ENCODE measurements at places on chromosomes 6 and 20. TPM values are rescaled to one million over a fixed set of nuclear protein-coding genes. Genes with fewer than 3 reads are reported as not detected.

DNA sequence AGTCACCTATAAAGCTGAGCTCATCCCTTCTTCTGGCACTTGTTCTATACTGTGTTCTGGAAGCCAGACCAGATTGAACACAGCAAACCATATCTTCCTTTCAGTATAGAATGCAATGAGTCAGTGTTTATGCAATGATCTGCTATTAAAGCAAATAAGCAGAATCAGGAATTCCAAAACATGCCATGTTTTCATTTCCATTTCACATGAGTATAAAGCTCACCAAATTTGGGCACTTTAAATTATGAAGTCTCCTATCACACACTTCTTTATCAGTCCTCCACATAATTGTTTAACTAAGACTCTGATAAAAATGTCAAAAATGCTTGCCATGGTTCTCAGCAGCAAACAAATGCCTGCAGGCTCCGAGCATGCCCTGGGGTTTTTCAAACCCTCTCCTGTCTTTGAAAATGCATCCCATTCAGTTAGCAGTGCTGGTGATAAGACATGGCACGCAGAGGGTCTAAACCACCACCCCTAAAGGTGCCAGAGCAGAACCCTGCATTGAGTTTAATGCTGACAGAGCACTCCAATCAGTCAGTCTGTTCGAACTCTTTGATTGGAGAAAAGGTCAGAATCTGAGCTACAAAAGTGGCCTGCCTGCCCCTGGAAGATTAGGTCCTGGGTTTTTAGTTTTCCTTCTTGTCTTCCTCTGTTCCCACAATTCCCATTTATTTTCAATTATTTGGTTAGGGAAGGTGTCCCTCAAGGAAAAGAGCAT, 234.1 kb downstream of the GMPR start:
- DNase-seq: no peak
- H3K27me3 ChIP-seq: no peaks in the 10 kb centered on the region
- no peak overlapping the region for H3K27ac ChIP-seq
- peaks cover 14% of the 10 kb centered on the region for H3K4me1 ChIP-seq
- no peaks in the 10 kb centered on the region for H3K36me3 ChIP-seq
- no peak overlapping the region for H3K4me3 ChIP-seq

The PPP1R3G gene
- total RNA-seq: 0.71 TPM

- no peak for DNase-seq
- no peak overlapping the region for H3K4me3 ChIP-seq
- H3K4me1 ChIP-seq: peaks cover 8% of the 10 kb centered on the region
- no peaks in the 10 kb centered on the region for H3K36me3 ChIP-seq
These were observed 193.4 kb downstream of the BACH2 start for GRCh38 chr6:90103056-90103800.

- H3K4me3 ChIP-seq: no peak overlapping the region
- DNase-seq: no peak
- no peaks in the 10 kb centered on the region for H3K4me1 ChIP-seq
- H3K36me3 ChIP-seq: no peaks in the 10 kb centered on the region
- no peak overlapping the region for H3K27ac ChIP-seq
These were observed 156.1 kb upstream of the PTPRK start for GRCh38 chr6:128676456-128676855.

The WFDC5 gene
- total RNA-seq: not detected

DNA sequence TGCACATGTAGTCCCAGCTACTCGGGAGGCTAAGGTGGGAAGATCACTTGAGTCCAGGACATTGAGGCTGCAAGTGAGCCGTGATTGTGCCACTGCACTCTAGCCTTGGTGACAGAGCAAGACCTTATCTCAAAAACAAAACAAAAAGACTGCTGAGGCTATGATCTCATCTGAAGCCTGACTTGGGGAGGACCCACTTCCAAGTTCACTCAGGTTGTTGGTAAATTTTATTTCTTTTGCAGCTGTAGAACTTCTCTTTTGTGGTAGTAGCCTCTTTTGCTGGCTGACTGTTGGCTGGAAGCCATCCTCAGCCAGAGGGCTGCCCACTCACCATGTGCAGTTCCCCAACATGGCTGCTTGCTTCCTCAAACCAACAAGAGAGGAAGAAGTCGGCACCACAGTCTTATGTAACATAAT, 36.8 kb upstream of the ME1 start:
- H3K27me3 ChIP-seq: no peaks in the 10 kb centered on the region
- H3K36me3 ChIP-seq: no peaks in the 10 kb centered on the region
- no peaks in the 10 kb centered on the region for H3K4me1 ChIP-seq
- no peak for DNase-seq
- no peak overlapping the region for H3K27ac ChIP-seq

DNA sequence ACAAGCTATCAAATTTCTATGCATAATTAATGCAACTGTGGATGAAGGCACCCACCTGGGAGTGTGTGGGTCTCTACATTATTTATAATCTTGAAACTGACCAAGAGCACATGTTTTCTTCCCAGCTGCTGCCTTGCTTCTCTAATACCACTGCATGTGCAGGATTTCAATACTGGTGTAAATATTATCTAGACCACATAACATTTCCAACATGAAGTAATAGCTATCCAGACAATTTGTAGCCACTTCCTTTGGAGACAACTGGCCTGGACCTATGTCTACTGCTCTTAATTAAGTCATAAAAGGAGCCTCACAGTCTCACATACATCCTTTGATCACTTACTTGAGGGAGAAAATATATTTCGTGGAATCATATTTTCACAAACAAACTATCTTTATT, 180.7 kb downstream of the HIVEP2 start:
- H3K27me3 ChIP-seq: no peaks in the 10 kb centered on the region
- no peak overlapping the region for H3K4me3 ChIP-seq
- H3K4me1 ChIP-seq: no peaks in the 10 kb centered on the region
- no peak overlapping the region for H3K27ac ChIP-seq
- peak; percentile 13 for DNase-seq
- peaks cover 3% of the 10 kb centered on the region for H3K36me3 ChIP-seq

The WFDC12 gene
- total RNA-seq: not detected

The OPN5 gene
- not detected for total RNA-seq

The PIGU gene
- total RNA-seq: 50.5 TPM

- DNase-seq: no peak
- H3K4me3 ChIP-seq: no peak overlapping the region
- H3K4me1 ChIP-seq: no peaks in the 10 kb centered on the region
- H3K27me3 ChIP-seq: no peaks in the 10 kb centered on the region
- no peaks in the 10 kb centered on the region for H3K36me3 ChIP-seq
These were observed 266.2 kb downstream of the TENT5A start for GRCh38 chr6:81486234-81486633.

The MAS1 gene
- total RNA-seq: 0.04 TPM

- no peaks in the 10 kb centered on the region for H3K27me3 ChIP-seq
- H3K36me3 ChIP-seq: no peaks in the 10 kb centered on the region
- no peak for DNase-seq
- no peak overlapping the region for H3K27ac ChIP-seq
These were observed 36.7 kb downstream of the MAN1A1 start for GRCh38 chr6:119312875-119313338.

The BPHL gene
- 7.1 TPM for total RNA-seq

GRCh38 chr6:11830105-11830504, 51.5 kb upstream of the ADTRP start:
- no peak overlapping the region for H3K27ac ChIP-seq
- H3K4me1 ChIP-seq: no peaks in the 10 kb centered on the region
- no peaks in the 10 kb centered on the region for H3K36me3 ChIP-seq
- no peaks in the 10 kb centered on the region for H3K27me3 ChIP-seq
- no peak overlapping the region for H3K4me3 ChIP-seq

DNA sequence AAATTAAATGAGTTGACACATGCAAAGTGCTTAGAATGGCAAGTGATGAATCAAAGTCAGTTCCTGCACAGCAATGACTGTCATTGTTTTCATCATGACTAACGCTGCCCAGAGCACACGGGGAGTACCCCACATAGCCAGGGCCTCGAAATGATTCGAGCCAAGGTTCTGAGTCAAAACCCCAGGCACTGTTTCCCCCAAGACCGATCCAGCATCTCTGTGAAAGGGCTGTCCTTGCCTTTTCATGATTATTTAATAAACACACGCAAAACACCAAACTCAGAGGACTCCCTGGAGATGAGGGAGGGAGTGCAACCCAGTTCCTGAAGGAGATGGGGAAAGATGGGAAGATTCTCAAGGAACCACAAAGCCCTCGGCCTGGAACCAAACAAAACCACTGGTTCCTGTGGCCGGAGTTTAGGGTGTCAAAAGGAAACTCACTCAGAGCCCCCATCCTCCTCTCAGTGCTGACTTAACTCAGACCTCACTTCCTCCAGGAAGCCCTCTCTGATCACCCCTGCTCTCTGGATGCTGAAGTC, 3.8 kb downstream of the PREX1 start:
- H3K27ac ChIP-seq: no peak overlapping the region
- H3K36me3 ChIP-seq: no peaks in the 10 kb centered on the region
- H3K4me1 ChIP-seq: peaks cover 17% of the 10 kb centered on the region
- H3K27me3 ChIP-seq: no peaks in the 10 kb centered on the region
- H3K4me3 ChIP-seq: no peak overlapping the region
- no peak for DNase-seq

DNA sequence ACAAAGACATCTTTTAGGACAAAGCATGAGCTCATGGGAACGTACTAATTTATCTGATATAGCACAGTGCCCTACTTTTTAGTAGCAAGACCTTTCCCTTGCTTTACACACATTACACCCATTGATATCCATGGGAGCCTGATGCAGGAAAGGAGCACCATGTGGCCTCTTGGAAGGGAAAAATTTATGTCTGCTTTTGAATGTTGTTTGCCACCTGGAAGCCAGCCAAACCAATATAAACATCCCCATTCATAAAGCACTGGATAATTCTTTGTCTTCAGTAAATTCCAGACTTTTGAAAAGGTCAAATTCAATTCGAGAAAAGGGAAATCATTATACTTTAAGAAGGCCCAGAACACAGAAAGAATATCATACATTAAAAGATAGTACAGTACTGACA, 152.3 kb upstream of the BEND6 start:
- peak; percentile 47 for DNase-seq
- no peaks in the 10 kb centered on the region for H3K36me3 ChIP-seq
- H3K4me3 ChIP-seq: no peak overlapping the region
- H3K4me1 ChIP-seq: peaks cover 43% of the 10 kb centered on the region

DNA sequence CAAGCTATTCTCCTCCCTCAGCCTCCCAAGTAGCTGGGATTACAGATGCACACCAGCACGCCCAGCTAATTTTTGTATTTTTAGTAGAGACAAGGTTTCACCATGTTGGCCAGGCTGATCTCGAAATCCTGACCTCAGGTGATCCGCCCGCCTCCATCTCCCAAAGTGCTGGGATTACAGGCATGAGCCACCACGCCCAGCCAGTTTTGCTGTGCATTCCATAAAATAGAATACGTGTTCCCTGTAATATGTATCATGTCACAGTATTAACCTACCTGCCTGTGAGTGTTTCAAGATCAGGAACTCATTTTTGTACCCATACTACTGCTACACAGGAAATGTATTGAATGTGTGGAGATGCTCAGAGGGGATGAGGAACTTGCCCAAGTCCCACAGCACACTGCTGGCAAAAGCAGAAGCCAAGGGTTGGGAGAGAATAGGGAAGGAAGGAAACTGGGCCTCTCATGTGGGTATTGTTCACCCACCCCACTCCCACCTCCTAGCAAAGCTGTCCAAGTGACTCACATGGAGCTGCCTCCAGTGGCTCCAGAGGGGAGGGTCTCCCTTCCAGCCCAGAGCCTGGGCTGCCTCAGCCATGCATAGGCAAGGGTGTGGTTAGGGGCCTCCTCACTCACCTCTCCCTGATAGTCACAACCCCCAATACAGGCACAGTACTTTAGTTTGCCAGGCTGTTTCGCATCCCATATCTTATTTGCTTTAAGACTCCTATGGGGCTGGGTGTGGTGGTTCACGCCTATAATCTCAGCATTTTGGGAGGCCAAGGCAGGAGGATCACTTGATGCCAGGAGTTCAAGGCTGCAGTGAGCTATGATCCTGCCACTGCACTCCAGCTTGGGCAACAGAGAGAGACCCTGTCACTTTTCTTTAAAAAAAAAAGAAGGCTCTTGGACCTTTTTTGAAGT, 9.4 kb downstream of the HM13 start:
- DNase-seq: no peak
- peaks cover 57% of the 10 kb centered on the region for H3K36me3 ChIP-seq
- H3K4me3 ChIP-seq: no peak overlapping the region
- no peaks in the 10 kb centered on the region for H3K4me1 ChIP-seq
- H3K27ac ChIP-seq: no peak overlapping the region

DNA sequence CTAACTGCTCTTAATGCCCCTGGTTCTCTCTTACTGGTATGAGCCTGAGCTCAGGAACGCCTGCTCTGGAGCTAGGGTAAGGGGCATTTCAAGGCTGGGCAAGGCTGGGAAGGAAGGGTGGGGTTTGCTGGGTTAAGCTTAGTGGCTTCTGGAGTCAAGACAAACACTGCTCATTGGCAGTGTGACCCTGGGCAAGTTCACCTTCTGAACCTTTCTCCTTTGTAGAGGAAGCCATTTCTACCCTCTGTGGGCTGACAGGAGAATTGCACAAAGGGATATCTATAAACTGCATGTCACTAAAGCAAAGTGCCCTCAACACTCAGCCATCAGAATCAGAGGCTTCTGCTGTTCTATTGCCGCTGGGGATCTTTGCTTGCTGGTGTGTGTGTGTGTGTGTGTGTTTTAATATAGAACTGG, 20.3 kb upstream of the LRRN4 start:
- no peaks in the 10 kb centered on the region for H3K4me1 ChIP-seq
- peak; percentile 40 for DNase-seq
- H3K4me3 ChIP-seq: no peak overlapping the region
- H3K36me3 ChIP-seq: peaks cover 3% of the 10 kb centered on the region
- no peak overlapping the region for H3K27ac ChIP-seq

The SIRPG gene
- total RNA-seq: not detected

DNA sequence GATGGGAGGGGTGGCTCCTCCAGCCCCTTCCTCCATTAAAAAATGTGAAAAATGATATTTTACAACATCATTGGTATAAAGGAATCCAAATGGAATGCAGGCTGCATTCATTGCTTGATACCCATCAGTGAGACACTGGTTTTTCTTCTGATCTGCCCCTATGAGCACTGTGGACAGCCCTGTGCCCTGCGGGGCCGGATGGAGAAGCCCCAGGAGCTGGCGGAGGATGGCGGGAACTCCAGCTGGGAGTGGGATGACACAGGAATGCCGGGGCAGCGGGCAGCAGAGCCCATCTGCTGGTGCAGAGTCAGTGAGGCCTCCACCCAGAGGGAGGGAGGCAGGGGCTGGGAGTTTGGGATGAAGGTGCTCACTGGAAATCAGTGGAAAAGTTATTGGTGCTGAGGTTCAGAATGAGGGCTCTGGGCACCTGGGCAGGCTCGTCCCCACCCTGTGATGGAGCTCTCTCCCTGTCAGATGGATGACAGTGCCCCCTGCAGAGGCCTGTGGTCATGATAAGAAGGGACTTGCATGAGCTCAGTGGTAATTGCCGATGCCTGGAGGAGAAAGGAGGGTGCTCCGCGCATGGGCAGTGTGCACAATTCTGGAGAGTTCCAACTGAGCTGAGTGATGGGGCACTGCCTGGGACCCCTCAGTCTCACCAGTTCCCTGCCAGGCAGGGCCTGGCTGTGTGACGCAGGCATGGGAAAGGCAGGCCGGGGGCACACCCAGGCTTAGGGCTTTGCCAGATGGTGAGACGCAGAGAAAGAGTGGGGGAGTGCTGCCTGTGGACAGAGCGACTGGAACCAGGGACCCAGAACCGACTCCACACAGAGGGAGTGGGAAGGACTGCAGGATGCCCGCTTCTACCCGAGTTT, 23.2 kb downstream of the CTCFL start:
- peaks cover 49% of the 10 kb centered on the region for H3K4me1 ChIP-seq
- no peaks in the 10 kb centered on the region for H3K36me3 ChIP-seq
- no peaks in the 10 kb centered on the region for H3K27me3 ChIP-seq
- DNase-seq: peak; percentile 96
- peak overlapping the region; percentile 30 for H3K4me3 ChIP-seq
- peak overlapping the region; percentile 60 for H3K27ac ChIP-seq

- no peak overlapping the region for H3K27ac ChIP-seq
- no peaks in the 10 kb centered on the region for H3K36me3 ChIP-seq
- DNase-seq: no peak
These were observed 13.6 kb downstream of the BAK1 start for GRCh38 chr6:33566182-33567084.

The RNGTT gene
- total RNA-seq: 40.8 TPM

All from SJCRH30 (cell line).